Stimulated activated CD8-positive, alpha-beta memory T cell treated with anti-CD3 and anti-CD28 coated beads, Interleukin-4, amount 100 ng/mL, for 48 hours (primary cell): ENCODE measurements at places on chromosomes 6 and 20.

DNA sequence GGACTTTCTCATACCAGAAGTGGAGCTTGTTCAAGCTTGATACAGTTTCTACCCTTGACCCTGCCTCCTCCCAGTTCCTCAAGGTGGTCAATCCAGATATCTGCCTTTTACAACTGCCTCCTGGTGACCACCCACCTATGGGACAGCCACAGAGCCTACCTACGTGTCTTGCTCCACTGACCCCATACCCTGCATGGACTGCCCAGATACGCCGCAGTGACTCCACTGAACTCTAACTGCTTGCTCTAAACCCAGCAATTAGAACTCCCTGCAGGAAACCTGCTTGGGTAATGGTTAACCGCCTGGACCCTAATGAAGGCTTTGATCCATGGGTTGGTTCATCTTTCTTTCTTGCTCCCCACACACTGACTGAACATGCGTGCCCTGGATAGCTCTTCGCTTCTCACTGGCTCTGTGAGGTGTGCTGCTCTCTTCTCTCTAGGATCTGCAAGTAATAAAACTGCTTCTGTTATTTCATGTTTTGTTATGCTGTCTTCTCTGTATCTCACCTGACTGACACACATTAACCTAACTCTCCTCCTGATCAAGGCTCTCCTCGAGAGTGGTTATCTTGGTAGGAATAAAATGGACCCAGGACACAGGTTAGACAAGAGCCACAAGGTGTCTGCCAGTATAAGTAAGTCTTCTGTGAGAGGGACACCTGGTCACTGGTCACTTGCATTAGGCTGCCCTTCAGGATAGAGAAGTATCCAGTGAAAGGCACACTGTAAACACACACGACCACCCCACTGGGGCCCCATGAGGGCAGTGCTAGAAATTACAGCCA, 79.2 kb downstream of the CHD6 start:
- no peak for DNase-seq

- DNase-seq = no peak
Observed at GRCh38 chr6:118959903-118960302, 24.9 kb upstream of the MCM9 start.

DNA sequence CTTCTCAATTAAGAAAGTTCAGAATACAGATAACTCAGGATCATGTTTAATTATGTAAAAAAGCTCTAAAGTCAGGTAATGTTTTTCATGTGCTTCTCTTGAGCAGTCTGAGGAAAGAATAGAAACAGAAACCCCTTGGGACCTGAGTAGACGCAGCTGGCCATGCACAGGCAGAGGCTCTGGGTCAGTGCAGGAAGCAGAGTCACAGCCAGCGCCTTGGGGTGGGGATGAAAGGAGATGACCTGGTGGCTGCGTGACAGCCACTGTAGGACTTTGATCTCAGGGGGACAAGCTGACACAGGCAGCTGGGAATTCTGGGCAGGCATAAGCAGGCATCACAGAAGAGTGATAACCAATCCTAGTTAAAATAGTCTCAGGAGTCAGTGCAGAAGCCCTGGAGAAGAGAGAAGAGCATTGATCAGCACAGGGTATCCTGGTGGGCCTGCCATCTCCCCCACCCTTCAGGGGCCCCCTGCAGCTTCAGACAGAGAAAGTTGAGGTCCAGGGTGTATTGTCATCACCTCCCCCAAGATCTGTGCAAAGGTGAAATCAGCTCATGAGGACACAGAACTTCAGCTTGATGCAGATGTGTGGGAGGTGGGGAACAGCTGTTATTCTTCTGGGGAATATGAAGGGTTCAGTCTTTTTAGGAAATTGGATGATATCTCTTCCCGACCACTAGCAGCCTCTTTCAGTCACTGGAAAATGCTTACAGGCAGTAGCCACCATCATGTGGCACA, 6.4 kb downstream of the HLA-DQB1 start:
- no peak for DNase-seq

DNA sequence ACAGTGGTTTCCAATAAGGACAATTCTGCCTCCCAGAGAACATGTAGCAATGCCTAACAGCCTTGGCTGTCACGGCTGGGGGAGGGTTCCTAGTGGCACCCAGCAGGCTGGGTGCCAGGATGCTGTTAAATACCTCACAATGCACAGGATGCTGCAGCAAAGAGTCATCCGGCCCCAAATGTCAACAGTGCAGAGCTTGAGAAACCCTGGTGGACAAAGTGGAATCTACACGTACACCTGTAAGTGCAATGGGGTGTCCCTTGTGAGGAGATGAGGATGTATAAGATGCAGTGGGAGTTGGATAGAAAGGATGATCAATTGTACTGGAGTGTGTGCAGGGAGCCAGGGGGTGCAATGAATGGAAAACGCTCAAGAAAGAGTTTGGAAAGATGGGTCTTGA, 142.4 kb downstream of the FNDC1 start:
- DNase-seq = no peak

GRCh38 chr6:143097224-143097795, 36.6 kb downstream of the AIG1 start:
- DNase-seq = no peak

GRCh38 chr6:87756858-87757257, 54.8 kb upstream of the AKIRIN2 start:
- DNase-seq = peak; percentile 55

DNA sequence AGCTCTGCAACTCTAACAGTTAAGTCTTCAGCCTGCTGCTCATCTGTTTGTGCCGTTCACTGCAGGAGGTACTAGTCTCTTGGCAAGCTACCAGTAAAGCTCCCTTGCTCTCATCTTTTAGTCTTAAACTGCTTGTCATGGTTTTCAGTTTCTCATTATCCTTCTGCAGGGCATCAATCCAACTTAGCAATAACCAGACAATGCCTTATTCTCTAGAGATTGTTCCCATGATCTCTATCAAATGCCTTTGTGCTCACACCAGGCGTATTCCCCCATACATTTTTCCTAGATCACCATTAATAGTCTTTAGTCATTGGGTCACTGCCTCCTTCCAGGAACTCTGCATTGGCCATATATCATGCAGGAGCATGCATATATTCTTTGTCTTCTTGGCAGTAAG, 171.3 kb downstream of the GRM1 start:
- no peak for DNase-seq

- no peak for DNase-seq
Observed at GRCh38 chr6:54282186-54282585, 26.1 kb upstream of the TINAG start.

DNA sequence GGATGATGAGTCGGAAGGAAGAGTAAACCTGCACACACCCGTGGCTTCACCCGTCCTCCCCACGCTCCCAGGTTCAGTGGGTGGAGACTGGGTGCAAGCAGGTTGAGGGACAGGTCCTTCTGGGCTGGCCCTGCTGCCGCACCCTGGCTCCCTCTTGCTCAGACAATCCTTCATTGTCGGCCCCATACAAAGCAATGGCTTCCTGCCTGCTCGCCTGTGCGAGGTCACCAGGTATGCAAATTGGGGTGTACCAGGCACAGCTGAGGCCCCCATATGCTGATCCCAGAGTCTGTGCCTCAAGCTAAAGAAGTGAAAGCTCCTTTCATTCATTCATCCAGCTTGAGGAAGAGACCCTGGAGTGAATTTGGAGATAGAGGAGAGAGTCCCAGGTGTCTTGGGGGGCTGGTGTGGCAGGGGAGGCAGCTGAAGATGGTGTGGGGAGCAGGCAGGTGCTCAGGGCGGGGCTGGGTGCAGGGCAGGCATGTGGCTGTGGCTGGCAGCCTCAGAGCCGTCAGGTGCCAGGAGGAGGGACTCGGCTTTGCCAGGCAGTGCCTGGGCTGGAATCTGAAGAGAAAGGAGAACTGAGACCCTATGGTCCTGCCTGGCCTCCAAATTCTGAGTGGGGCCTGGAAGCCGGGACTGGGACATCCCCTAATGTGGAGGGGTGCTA, 4.7 kb downstream of the SLCO4A1 start:
- no peak for DNase-seq

DNA sequence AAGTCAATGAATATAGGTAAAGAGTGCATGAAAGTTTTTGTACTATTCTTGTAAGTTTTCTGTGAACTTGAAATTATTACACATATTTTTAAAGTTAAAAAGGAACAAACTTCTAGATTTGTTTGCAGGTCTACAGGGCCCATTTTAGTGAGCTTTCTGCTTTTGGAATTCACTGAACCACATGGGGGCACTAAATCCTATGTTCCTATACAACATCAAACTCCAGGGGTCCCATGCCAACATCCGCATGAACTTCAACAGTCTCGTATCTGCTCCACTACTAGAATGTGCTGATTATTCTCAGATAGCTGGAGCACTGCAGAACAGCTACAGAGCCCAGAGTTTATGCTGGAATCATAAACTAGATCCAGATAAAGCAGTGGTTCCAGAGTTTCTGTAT, 347.9 kb upstream of the SPTLC3 start:
- DNase-seq = no peak

DNA sequence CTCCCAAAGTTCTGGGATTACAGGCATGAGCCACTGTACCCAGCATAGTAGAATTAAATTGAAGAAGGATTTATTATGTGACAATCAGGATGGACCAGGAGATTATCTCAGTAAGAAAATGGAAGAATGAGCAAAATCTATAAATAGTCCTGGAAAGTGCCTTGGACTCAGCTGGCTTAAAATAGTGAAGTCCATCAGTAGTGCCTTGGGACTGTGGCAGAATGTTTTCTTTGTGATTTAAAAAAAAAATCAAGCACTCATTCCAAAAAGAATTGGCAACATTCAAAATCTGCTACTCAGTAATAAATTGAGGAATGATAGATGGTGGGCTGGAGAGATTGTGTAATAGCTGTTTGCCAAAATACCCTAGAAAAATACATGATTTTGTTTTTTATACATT, 37.0 kb upstream of the MAS1 start:
- DNase-seq = no peak

DNA sequence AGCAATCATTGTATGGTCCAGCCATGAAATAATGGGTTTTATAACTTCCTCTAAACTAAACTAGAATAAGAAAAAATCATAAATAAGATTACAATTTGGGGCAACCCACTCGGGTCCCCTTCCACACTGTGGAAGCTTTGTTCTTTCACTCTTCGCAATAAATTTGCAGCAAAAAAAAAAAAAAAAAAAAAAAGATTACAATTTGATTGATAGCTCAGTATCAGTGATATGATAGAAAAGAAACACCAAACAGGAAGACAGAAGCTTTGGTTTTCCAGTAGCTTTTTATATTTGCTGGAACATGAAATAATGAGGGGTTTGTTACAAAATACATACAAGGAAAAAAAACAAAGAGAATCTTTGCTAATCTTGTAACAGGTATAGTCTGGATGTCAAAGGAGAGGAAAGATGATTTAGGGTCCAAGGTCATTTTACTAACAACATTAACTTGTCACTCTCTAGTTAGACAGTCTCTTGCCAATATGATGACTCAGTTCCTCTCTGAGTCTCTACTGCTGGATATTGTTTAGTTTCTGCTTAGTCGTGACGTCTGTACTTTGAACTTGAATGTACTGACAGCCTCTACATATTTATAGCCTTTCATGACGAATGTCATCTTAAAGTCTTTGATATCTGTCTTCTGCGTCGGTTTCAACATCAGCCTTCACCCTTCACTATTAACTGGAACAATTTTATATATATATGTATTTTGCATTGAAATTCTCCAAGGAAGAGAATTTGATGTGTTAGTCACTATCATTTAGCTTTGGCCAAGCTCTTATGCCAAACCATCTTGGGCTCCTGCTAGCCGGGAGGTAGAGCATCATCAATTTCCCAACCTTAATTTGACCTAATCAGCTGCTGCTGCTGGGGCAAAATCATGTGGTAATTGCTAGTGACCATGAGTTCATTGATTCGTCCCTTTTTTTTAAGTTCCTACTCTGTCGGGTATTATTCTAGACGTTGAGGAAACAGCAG, 213.1 kb upstream of the STXBP5 start:
- DNase-seq = no peak

- DNase-seq = peak; percentile 69
Observed at GRCh38 chr20:34536798-34537394, 20.7 kb downstream of the DYNLRB1 start.

- no peak for DNase-seq
Observed at GRCh38 chr6:119308048-119308570, 41.5 kb downstream of the MAN1A1 start.

DNA sequence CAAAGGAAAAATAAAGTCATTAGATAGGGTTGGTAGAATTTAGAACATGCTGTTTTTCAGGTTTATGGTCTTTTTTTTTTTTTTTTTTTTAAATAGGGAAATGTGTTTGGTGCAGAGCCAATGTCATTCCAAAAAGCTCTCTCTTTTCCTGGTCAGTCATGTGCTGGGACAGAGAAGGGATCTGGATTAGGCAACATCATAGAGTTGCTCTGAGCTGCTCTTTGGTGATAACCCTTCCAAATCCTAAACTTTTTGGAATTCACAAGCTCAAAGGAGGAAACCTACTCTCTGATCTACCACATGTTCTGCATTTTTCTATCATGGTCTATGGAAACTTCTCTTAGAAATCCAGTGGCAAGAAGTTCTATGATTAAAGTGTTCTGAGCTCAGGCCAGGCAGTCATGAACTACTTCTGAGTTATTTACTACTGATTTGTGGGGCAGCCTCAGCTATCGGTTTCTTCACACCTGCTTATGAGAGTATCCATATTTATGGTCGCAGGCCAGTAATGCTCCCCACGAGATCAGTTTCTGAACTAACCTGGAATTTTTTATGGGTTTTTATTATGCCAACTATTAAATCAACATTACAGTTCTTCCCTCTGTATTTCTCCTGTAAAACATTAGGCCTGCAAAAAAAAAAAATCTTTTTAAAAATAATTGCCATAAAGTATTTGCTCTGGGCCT, 4.8 kb downstream of the EDN1 start:
- DNase-seq = no peak

DNA sequence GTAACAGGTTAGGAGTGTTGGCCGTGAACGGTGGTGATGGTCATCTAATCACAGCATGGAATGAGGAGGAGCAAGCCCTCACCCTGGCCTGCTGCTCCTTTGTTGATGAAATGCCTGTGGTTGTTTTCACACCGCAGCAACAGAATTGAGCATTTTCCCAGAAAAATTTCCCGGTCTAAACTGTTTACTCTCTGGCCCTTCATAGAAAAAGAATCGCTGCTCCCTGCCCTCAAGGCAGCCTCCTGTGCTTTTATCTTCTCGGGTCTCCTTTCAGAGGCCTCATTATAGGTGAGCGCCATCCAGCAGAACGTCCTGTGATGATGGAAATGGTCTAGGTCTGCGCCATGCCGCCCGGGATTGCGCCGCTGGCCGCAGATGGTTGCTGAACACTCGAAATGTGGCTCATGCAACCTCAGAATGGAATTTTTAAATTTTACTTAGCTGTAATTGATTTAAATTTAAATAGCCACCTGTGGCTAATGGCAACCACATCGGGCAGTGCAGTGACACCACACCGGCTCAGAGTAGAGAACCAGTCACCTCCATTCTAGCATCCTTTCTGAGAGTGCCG, 30.2 kb downstream of the PHACTR3 start:
- DNase-seq = no peak

DNA sequence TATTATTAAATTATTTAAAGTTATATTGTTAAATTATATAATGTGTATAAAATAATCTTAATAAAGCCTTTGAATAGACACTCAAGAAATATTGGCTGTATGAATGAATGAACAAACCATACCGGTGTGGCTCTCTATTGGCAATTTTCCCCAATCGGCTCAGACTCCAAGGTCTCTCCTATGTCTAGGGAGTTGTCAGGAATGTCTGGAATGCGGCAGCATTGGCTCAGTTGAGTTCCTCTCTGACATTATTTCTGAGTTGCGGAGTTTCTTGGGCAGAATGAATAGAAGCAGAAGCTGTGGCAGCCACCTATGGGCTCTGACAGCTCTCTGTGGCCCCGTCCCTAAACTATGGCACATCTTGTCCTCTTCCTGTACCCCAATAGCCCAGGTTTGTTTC, 111.0 kb downstream of the SOBP start:
- no peak for DNase-seq
